ENCODE measurements at places on chromosomes 5 and 9. TPM values are rescaled to one million over a fixed set of nuclear protein-coding genes. Genes with fewer than 3 reads are reported as not detected.
A peak's percentile ranks its signal among the peaks of the same experiment; 100 is the strongest.

- H3K4me3 ChIP-seq = no peak overlapping the region
- no peaks in the 10 kb centered on the region for H3K27me3 ChIP-seq
- no peaks in the 10 kb centered on the region for H3K4me1 ChIP-seq
- no peak for DNase-seq
These were observed 233.2 kb downstream of the SPATA31A1 start for GRCh38 chr9:39588500-39589137.

DNA sequence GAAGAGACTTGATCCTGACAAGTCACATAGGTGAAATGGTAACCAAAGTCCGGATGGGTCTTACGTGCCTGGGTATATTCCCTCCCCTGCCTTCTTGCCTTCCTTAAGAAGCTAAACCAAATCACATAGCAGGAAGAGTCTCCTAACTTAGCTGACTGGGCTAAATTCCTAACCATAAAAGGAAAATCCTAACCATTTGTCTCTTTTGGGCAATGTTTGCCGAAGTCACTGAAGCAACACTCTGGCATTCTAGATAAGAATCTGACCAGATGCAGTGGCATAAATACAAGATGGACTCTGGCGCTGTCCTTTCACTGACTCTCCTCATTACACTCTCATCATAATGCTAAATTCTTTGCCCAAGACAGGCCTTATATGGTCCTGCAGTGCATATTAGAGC, 625.5 kb upstream of the RORB start:
- DNase-seq = no peak
- H3K27ac ChIP-seq = no peak overlapping the region
- H3K4me1 ChIP-seq = no peaks in the 10 kb centered on the region
- H3K27me3 ChIP-seq = no peaks in the 10 kb centered on the region
- no peak overlapping the region for H3K4me3 ChIP-seq
- no peaks in the 10 kb centered on the region for H3K36me3 ChIP-seq

DNA sequence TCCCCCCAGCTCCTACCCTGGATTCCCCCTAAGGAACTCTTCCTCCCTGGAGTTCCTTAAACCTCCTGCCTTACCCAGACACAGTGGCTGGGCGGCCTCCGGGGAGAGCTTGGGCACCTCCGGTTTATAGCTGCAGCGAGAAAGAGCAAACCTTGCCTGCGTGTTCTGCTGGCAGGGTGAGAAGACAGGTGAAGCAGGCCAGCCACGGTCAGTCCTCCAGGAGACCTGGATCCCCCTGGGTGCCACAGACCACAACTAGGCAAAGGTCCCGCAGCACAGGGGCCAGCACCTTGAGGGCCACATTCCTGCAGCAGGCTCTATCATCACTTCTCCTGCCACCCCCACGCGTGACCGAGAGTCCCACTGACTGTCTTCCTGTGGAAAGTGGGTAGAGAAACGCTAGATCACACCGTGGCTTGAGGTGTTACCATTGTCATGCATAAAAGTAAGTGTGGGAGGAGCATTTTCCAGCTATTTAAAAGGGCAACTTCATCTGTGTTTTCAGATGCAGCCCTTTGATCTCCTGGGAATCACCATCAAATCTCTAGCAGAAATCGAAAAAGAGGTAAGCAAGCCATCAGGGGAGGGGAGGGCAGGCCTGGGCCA, 130.2 kb upstream of the LMX1B start:
- H3K27ac ChIP-seq = no peak overlapping the region
- peaks cover 3% of the 10 kb centered on the region for H3K36me3 ChIP-seq
- no peaks in the 10 kb centered on the region for H3K4me1 ChIP-seq
- H3K4me3 ChIP-seq = no peak overlapping the region

DNA sequence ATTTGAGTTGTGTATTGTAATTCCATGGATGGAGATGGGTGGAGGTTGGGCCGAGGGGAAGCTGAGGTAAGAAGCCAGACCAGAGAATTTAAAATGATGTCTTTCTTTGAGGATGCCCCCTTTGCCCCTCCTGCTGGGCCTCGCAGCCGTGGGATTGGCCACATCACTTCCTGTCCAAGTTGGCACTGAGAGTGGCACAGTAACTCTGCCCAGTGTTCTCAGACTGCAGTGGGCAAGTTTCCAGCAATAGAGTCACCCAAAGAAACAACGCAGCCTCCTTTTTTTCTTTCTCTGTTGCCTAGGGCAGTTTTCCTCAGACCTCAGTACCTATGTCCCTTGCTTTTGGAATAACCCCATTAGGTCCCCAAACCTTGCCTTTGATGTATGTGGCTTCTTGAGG, 306.6 kb upstream of the DMRT1 start:
- no peak overlapping the region for H3K27ac ChIP-seq
- DNase-seq = no peak
- H3K27me3 ChIP-seq = no peaks in the 10 kb centered on the region

GRM6 gene
- not detected for total RNA-seq

HAPLN1 gene
- 0.12 TPM for total RNA-seq

OTP gene
- total RNA-seq = not detected

GRCh38 chr5:171152382-171152781, 156.7 kb upstream of the TLX3 start:
- H3K27me3 ChIP-seq = no peaks in the 10 kb centered on the region
- H3K4me3 ChIP-seq = no peak overlapping the region
- H3K4me1 ChIP-seq = no peaks in the 10 kb centered on the region
- no peak overlapping the region for H3K27ac ChIP-seq
- DNase-seq = no peak
- H3K36me3 ChIP-seq = no peaks in the 10 kb centered on the region

- H3K4me3 ChIP-seq = no peak overlapping the region
- H3K36me3 ChIP-seq = no peaks in the 10 kb centered on the region
- no peak overlapping the region for H3K27ac ChIP-seq
- H3K27me3 ChIP-seq = no peaks in the 10 kb centered on the region
- DNase-seq = no peak
- H3K4me1 ChIP-seq = peaks cover 50% of the 10 kb centered on the region
These were observed 44.0 kb upstream of the GLRX start for GRCh38 chr5:95866435-95867040.

PCDHB11 gene
- total RNA-seq = 2.0 TPM

ENTR1 gene
- 36.4 TPM for total RNA-seq

DNA sequence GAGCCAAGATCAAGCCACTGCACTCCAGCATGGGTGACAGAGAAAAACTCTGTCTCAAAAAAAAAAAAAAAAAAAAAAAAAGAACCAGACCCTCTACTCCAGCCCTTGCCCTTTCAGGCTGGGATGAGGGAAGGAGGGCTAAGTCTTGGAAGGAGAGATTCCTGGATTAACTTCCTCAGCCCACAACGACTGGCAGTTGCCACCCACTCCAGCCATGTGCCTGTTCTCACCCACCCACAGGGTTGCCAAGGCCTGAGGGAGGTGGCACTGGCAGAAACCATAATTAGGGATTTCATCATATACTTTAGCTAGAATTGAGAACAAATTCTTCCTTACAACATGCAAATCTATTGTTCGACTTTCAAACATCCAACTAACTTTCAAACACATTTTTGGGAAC, 87.8 kb upstream of the SLC30A5 start:
- H3K27ac ChIP-seq = no peak overlapping the region
- H3K4me3 ChIP-seq = no peak overlapping the region
- H3K27me3 ChIP-seq = no peaks in the 10 kb centered on the region

- H3K27me3 ChIP-seq = no peaks in the 10 kb centered on the region
- no peak overlapping the region for H3K27ac ChIP-seq
- H3K4me3 ChIP-seq = no peak overlapping the region
- no peaks in the 10 kb centered on the region for H3K36me3 ChIP-seq
These were observed 44.6 kb upstream of the TMC1 start for GRCh38 chr9:72476617-72477437.

DNA sequence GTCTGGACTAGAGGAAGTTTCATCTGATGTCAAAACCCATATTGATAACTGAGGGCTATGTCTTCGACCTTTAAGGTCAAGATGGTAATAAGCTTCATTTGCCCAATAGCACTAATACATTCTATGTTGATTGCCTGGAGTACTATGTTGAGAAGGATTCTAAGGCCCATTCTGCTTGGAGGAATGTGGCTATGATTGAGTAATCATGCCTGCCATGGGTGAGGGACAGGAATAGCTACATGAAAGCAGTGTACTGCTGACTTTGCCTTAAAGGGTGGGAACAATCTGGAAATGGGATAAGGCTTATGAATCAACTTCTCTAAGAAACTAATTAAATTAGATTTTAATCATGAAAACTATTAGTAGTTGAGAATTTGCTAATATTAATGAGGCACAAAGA, 13.6 kb downstream of the NNT start:
- no peaks in the 10 kb centered on the region for H3K27me3 ChIP-seq
- peaks cover 51% of the 10 kb centered on the region for H3K36me3 ChIP-seq
- H3K27ac ChIP-seq = no peak overlapping the region
- H3K4me3 ChIP-seq = no peak overlapping the region

CCNO gene
- not detected for total RNA-seq

DROSHA gene
- 50.9 TPM for total RNA-seq

DNA sequence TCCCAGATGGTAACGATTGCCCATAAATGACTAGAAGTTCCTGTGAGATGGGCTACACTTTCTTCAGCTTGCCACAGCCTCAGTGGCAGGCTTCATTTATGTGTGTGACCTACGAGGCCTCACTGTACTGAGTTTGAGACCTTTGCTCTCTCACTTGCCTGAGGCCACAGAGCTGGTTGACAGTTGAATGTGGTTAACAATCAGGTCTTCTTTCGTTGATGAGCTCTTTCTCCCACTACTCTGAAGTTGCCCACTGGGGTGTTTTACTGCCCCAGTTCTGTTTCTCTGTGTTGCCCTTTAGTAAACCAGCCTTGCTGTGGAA, 70.5 kb downstream of the CYFIP2 start:
- no peak overlapping the region for H3K27ac ChIP-seq
- H3K27me3 ChIP-seq = no peaks in the 10 kb centered on the region
- peaks cover 8% of the 10 kb centered on the region for H3K36me3 ChIP-seq
- H3K4me3 ChIP-seq = no peak overlapping the region

DNA sequence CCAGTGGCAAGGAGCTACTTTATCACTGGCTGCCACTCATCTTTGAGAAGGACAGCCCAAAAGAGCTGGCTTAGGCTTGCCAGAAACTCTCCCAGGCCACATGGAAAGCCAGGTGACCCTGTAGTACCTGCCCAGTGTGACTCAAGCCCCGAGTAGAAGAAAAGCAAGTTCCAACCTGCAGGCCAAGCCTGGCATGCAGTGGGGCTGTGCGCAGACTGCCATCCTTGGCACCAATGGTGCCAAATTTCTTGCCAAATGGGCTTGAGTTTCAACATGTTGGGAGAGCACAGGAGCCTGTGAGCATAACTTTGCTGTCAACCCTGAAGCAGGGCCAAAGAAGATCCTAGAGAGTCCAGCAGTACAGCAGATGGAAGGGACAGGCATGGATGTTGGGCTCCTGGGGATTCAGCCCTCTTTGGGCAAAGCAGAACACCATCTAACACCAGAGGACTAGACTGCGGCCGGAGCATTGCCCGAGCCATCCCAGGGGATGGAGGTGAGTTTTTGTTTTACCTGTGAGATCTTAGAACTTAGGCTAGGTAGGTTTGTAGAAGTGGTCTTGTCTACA, 27.3 kb upstream of the SHB start:
- H3K27me3 ChIP-seq = no peaks in the 10 kb centered on the region
- H3K36me3 ChIP-seq = no peaks in the 10 kb centered on the region
- no peak overlapping the region for H3K27ac ChIP-seq
- H3K4me3 ChIP-seq = no peak overlapping the region
- no peaks in the 10 kb centered on the region for H3K4me1 ChIP-seq
- no peak for DNase-seq

GRCh38 chr5:143436871-143437270, 33.4 kb upstream of the NR3C1 start:
- no peaks in the 10 kb centered on the region for H3K36me3 ChIP-seq
- no peaks in the 10 kb centered on the region for H3K27me3 ChIP-seq
- DNase-seq = no peak
- H3K27ac ChIP-seq = no peak overlapping the region

- H3K4me1 ChIP-seq = no peaks in the 10 kb centered on the region
- H3K36me3 ChIP-seq = no peaks in the 10 kb centered on the region
- DNase-seq = no peak
These were observed 1909.4 kb upstream of the WWC1 start for GRCh38 chr5:166382031-166382430.

DNA sequence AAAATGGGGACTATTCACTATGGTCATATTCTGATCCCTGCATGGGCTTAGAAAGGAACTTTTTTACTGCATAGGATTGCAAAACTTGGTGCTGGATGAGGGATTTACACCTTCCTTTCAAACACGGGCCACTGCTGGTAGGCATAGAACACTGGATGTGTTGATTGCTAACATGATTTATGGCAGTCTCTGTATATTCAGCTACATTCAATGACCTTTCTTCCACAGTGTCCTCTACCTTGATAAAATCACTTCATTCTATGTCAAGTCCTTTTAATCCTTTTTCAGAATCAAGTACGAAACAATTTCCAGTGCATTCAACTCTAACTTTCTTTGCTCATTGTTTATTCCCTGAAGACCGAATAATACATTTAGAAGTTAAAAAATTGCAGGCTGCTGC, 91.9 kb upstream of the ATG10 start:
- DNase-seq = no peak
- no peak overlapping the region for H3K4me3 ChIP-seq
- H3K27me3 ChIP-seq = no peaks in the 10 kb centered on the region
- H3K36me3 ChIP-seq = no peaks in the 10 kb centered on the region
- H3K27ac ChIP-seq = no peak overlapping the region

FAM78A gene
- 14.8 TPM for total RNA-seq

LHX6 gene
- total RNA-seq = 16.9 TPM

GRCh38 chr5:135851915-135852845, 17.7 kb downstream of the SLC25A48 start:
- no peaks in the 10 kb centered on the region for H3K36me3 ChIP-seq
- H3K4me1 ChIP-seq = no peaks in the 10 kb centered on the region
- H3K4me3 ChIP-seq = no peak overlapping the region
- DNase-seq = no peak
- H3K27ac ChIP-seq = no peak overlapping the region

BAG1 gene
- 116 TPM for total RNA-seq

GRCh38 chr5:180498378-180498777, 4.2 kb downstream of the CNOT6 start:
- no peak for DNase-seq
- H3K4me3 ChIP-seq = no peak overlapping the region
- peaks cover 18% of the 10 kb centered on the region for H3K4me1 ChIP-seq
- no peak overlapping the region for H3K27ac ChIP-seq
- H3K36me3 ChIP-seq = no peaks in the 10 kb centered on the region

DNA sequence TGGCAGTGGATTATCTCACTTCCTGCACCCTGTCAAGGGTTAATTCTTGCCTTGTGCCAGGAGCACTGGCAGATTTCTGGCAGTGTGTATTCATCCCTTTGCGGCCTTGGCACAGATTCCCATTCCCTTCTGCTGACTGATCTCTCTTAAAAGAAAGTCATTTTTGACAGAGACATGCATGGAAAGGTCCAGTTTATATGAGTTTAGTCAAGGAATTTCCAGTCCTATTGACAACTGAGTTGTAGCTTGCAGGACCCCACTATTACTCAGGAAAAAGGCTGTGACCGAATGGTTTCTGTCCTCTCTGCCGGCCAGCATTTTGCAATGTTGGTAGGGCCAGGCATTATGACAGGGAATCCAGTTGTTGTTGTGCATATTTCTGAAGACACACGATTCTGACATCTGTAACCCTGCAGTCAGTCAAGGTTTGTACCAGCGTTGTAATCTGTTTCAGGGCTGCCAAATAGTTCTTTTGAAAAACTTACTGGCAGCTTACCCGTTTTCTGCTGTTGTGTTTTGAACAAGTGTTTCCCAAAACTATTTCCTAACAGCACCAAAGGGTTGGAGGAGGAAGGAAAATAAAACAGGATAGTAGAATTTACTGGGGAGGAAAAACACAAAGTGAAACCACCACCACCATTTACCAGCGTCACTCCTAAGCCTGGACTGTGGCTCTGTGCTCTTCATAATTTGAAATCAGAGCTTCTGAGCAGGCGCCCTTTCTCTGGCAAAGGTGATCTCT, 243.4 kb upstream of the KLF4 start:
- no peaks in the 10 kb centered on the region for H3K27me3 ChIP-seq
- no peak for DNase-seq
- peak overlapping the region; percentile 16 for H3K4me3 ChIP-seq
- peaks cover 14% of the 10 kb centered on the region for H3K4me1 ChIP-seq
- no peaks in the 10 kb centered on the region for H3K36me3 ChIP-seq
- H3K27ac ChIP-seq = peak overlapping the region; percentile 83

TMEM8B gene
- 13.7 TPM for total RNA-seq
